ENCODE measurements at places on chromosomes 12 and 14. TPM values are rescaled to one million over a fixed set of nuclear protein-coding genes. Genes with fewer than 3 reads are reported as not detected.

GRCh38 chr12:19005257-19005801, 124.2 kb upstream of the PLEKHA5 start:
- H3K27ac ChIP-seq: no peak overlapping the region
- H3K4me3 ChIP-seq: no peak overlapping the region
- H3K27me3 ChIP-seq: no peaks in the 10 kb centered on the region
- no peaks in the 10 kb centered on the region for H3K4me1 ChIP-seq

DNA sequence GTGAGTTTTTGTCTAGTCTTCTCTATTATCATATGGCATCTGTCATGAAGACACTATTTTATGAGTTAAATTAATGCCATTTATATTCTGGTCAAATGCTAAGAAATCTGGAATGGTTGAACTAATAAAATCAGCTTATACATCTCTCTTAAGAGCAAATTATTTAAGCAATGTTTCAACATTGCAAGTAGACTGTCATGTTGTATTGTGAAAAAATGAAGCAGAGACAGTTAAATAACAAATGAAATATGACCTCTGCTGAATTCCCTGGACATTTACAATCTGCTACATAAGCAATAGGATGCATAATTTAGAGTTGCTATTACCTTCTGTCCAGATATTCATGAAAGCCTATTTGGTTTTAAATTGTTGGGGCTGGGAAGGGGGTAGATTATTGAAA, 30.6 kb downstream of the NAV3 start:
- no peaks in the 10 kb centered on the region for H3K27me3 ChIP-seq
- no peaks in the 10 kb centered on the region for H3K36me3 ChIP-seq
- no peaks in the 10 kb centered on the region for H3K4me1 ChIP-seq
- DNase-seq: no peak
- H3K4me3 ChIP-seq: no peak overlapping the region
- H3K27ac ChIP-seq: no peak overlapping the region

- H3K27me3 ChIP-seq: no peaks in the 10 kb centered on the region
- H3K4me3 ChIP-seq: no peak overlapping the region
- no peaks in the 10 kb centered on the region for H3K4me1 ChIP-seq
- no peak overlapping the region for H3K27ac ChIP-seq
- no peaks in the 10 kb centered on the region for H3K36me3 ChIP-seq
- no peak for DNase-seq
Measured at GRCh38 chr12:130708648-130709047, 7.5 kb downstream of the RIMBP2 start.

DNA sequence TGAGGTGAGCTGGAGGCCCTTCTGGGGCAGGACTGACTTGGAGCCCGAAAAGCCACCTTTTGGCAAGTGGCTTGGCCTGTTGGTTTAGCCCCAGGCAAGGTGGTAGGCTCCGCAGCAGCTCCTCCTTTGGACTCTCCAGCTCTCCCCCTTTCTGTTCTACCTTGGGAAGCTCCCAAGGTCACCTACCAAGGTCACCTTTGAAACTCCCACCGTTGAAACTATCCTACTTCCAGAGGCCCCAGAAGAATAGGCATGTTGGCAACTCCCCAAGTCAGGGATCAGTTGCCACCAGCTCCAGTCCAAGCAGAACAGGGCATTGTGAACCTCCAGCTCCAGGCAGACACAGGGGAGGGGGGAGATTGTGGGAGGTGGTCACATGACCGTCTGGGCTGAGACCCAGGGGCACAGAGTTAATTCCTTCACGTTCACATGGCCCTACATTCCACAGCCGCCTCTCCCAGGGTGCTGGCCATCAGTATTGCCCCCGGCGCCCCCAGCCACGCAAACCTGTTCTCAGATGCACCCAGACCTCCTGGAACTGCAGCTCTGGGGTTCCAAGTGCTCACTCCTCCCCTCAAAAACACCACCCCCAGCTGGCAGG, 14.4 kb downstream of the IRF2BPL start:
- no peaks in the 10 kb centered on the region for H3K36me3 ChIP-seq
- no peak overlapping the region for H3K27ac ChIP-seq
- DNase-seq: no peak

The TTC7B gene
- total RNA-seq: 5.2 TPM

The CLEC2D gene
- 320 TPM for total RNA-seq

Data from CD8-positive, alpha-beta memory T cell (primary cell).